ENCODE measurements at places on chromosomes 6 and 20.

DNA sequence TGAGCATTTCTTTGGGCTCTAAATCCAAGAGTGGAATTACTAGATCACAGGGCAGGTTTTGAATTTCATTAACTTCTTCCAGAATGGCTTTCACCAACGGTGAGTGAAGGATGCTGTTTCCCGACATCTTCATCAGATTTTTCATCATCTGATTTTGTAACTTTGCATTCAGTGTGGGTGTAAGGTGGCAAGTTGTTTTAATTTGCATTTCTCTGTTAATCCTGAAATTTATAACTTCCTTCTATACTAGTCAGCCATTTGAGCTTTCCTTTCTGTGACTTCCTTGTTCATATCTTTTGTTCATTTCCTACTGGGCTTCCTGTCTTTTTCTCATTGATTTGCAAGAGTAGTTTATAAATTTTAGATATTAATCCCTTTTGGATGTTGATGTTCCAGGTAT lies 18.7 kb upstream of the HCK start:
- DNase-seq = no peak

DNA sequence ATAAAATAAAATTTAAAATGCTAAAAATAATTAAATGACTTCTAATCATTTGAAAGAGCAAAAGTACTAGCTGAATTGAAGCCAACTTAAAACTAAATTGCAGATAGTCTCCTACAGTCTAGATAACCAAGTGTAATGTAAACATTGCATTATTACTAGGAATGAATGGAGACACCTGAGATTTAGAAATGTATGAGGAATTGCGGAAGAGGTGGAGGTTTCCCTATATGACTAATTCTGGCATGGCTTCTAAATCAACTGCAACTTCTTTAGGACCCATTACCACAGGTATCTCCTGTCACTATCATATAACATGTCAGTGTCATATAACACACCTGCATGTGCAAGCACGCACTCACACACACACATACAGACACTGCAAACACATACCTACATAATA lies 13.2 kb upstream of the GPR6 start:
- DNase-seq = no peak

DNA sequence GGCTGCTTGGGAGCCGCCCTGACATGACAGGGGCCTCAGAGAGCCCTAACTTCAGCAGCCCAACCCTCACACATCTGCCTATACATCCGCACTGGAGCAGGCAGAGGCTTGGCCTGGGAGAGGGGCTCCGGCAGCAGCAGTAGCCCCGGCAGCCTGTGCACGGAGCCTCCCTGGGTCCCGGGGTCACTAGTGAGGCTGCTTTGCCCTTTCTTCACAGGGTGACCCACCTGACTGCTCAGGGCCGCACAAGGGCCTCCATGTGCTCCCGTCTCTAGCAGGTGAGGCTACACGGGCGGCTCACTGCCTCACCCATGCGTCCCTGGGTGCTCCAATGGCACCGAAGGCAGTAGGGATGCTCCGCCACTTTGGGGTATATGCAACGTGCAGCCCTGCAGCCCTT lies 36.7 kb upstream of the STX16 start:
- DNase-seq = no peak

DNA sequence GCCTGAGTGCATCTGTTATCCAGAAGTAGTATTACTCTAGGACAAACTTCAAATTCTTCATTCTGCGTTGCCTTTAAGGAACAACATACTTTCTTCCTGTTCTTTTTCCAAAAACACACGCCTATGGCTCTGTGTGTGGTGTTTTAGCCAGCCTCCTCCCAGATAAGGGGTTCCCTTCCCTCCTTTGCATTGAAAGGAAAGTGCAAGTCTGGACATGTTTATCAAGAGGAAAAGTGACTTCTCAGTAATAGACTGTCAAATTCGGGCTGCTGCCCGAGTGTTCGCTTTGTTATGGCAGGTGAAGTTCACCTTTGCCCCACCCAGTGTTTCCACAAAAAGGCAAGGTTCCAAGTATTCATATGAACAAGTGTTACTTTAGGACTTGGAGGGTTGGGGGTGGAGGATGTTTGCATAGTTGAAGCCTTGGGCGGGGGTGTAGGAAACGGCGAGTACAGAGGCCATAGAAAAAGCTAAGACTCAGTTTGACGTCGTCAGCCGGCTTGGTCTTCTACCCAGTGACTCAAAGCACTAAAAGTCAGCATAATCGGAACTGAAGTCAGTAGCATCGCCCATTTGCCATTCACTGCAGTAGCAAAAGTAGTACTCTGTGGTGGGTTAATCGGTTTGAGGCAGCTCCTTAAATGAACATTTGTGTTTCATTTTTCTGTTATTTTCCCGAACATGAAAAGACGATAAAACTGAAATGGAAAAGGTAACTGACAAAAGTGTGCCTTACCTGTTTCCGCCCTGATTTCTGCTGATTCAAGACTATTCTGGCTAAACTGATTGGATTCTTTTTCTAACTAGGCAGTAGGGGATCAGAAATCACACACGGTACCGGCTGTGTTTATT lies 12.5 kb downstream of the PRDM1 start:
- DNase-seq = no peak

DNA sequence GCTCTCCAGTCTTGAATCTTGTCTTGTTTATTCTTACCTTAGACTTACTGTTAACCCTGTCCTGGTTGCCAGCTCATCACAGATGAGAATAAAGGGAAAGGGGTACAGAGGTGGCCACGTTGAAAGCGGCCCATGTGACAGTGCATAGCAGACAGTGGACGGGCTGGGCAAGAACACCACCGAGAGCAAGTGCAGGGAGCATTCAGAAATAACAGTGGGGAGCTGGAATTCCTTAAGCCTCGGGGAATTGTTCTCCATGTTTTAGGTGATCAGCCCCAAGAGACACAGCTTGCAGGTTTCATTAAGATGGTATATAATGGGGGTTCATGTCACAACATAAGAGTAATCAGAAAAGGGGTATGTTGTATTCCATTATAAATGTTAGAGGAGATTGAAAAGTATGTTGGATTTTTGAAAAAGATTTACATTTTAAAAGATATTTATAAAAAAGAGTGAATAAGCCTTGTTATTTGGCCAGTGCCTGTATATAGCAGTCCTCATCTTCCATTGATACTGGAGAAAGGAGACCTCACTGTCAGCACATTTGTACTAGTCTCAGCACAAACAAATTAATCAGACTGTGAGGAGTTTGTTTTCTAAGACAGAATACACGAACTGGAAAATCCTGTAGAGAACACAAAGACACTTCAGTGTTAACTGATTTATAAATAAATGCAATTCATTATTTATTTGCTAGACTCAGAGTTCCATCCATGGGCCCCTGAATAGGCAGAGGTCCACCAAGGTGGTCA lies 35.4 kb downstream of the VAPB start:
- no peak for DNase-seq

- DNase-seq = no peak
Observed at GRCh38 chr6:30508890-30509736, 19.8 kb downstream of the HLA-E start.

DNA sequence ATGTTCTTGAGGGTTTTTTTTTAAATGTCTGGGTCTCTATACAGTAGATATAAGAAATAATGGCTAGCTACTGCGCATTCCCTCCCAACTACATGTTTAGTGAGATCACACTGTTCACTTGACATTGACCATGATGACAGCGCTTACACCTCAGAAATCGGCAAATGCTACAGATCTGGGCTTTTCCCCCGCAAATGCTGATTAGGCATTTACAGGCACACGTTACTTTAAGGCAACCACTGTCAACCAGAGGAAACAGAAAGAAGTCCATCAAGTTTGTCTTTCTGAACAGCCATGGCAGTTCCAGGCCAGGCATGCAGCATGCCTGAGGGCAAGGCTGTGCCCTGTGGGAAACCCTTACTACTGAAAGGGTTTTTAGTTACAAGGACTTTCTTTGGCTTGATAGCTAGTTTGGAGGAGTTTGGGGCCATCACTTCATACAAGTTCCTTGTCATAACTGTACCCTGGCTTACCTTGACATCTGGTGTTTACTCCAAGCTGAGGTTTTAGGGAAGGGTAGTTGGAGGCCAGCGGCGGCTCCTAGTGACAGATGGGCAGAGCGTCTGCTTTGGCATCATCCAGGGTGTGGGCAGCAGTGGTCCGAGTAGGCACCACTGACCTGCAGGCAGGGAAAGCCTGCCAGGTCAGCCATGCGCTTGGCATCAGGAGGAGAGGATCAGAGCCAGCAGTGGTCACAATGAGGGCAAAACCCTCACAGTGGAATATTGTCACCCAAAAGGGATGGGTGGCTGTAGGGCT lies 43.0 kb downstream of the CFAP61 start:
- no peak for DNase-seq

- no peak for DNase-seq
Observed at GRCh38 chr6:90753820-90754643, 167.2 kb upstream of the MAP3K7 start.

DNA sequence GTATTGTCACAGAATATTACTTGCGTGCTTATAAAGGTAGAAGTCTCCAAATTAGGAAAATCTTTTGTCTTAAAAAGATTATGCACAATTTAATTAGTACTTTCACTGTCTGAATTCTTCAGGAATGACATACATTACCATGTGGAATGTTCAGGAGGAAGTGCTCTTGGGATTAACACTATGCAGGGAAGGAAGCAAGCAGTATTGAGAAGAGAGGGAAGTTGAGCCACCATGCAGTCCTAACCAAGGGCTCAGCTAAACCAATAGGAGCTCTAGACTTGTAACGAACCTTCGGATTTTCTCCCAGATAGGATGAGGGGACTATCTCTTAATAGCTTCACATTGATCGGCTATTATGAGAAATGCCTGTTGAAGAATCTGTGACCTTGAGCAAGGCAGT lies 918.4 kb upstream of the MANEA start:
- no peak for DNase-seq

DNA sequence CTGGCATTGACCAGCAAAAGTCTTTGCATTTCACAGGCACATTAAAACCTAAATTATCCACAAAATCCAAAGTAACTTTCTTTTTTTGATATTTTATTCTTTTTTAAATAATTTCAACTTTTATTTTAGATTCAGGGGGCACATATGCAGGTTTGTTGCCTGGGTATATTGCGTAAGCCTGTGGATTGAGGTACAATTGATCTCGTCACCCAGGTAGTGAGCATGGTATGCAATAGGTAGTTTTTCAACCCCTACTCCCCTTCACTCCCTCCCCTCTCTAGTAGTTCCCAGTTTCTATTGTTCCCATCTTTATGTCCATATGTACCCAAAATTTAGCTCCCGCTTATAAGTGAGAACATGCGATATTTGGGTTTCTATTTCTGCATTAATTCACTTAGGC lies 97.6 kb downstream of the CEP57L1 start:
- no peak for DNase-seq

DNA sequence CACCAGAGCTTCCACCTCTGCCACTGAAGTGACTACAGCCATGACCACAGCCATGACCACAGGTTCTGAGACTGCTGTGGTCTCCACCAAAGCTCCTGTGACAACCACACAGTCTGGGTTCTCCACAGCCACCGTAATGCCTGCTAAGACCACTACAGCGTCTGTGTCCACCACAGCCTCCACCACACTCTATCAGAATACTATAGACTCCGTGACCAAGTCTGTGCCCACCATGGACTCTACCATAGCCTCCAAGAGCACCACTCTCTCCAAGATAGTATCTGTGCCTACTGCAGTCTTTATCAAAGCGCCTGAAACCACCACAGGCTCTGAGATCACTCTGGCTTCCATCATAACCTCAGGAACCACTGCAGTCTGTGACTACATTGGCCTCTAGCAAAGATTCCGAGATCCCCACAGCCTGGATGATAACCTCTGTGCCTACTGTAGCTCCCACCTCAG lies 18.3 kb upstream of the MUC21 start:
- DNase-seq = no peak

GRCh38 chr6:89357390-89357789 lies 4.9 kb upstream of the UBE2J1 start:
- no peak for DNase-seq

- no peak for DNase-seq
Observed at GRCh38 chr6:25026723-25027122, 91.0 kb upstream of the RIPOR2 start.

DNA sequence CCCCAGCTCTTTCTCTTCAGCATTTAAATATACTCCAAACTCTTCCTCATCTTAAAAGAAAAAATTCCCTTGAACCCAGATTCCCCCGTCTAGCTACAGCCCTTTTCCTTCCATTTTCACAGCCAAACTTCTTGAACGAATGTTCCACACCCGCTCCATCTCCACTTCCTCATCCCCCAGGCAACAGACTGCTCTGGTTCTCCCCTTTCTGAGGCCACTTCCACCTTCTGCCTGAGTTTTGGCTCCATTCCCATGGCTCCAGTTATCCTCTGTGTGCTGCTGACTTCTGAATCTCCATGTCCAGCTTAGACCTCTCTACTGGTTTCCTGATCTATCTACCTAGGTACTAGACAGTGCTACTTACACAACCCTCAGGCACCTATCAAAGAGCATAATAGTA lies 106.4 kb downstream of the RALGAPA2 start:
- DNase-seq = no peak

DNA sequence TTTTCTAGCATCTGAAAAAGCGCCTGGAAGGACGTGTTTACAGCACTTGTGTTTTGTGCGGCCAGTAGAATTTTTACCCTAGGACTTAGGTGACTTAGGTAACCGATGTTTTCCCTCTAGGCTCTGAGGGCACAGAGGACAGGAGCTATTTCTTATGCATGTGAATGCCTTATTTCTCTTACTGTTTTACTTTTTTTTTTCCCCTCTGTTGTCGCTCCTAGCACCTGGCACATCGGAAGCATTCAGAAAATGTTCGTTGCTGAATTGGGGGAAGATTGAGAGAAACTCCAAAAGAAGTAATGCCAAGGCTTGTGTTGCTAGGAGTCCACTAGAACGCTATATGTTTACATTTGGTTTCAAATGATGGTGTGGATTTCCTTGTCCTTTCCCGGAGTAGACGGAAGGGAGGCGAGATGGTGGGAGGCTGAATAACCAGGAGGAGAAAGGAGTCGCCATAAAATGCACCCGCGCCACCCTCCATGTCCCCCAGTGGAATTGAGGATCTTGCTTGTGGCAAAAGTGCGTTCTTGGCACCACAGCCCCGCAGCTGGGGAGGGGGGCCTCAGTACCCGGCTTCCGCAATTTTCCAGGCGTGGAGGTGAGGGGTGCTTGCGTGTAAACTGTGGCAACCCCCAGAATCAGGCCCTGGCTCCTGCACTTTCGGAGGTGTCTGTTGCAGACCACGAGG lies 6.9 kb downstream of the OLIG3 start:
- DNase-seq = no peak

DNA sequence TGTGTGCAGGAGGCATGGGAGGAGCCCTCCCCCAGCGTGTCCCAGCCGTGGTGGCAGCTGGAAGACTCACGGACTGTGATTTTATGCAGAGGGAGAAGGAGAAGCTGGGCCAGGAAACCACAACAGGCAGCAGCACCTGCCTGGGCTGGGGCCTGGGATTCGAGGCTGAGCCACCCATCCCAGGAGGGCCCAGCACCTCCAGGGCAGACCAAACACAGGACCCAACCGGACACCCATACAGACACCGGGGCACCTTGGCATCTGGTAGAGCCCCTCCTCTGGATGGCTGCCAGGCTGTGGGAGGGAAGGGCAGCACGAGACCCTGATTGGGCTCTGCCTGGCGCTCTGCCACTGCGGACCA lies 41.7 kb upstream of the CHRNA4 start:
- no peak for DNase-seq

- no peak for DNase-seq
Observed at GRCh38 chr20:50130995-50131394, 18.0 kb upstream of the UBE2V1 start.

Data from central memory CD8-positive, alpha-beta T cell (primary cell).